Left kidney (tissue), 8 donors: ENCODE measurements at places on chromosomes 4 and X. TPM values are rescaled to one million over a fixed set of nuclear protein-coding genes. Genes with fewer than 3 reads are reported as not detected.

DNA sequence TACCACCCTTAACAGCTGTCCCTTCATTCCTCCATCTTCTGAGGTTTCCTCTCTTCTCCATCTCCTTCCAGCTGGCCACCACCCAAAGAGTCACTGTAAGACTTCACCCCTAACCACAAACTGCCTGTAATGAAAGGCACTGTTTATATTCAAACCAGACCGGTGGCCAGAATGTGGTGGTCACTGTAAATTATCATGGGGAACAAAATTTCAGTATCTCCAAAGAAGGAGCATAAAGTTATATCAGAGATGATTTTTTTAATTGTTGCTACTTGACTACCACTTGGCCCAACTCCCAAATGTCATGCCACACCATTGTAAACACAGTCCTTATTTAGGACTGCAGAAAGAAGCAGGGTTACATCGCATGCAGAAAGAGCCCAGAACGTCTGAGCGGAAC lies 44.8 kb downstream of the SMARCA1 start:
- no peak for DNase-seq

DNA sequence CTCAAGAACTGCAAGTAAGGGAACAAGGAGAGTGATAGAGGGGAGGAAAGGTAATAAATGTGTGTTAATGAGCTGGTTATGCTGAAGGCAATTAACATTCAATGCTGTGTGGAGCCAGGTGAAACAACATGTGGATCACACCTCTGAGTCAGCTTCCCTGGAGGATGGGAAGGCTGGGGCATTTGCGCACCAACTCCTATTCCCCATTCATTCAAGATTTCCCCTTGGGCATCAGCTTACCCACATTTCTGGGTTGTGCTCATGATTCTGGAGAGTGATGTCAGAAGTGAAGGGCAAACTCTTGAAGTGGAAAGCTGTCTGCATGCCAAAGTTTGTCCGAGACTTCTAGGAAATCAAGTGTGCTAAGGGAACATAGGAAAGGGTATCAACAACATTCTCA lies 461.4 kb downstream of the MID1IP1 start:
- no peak for DNase-seq

DNA sequence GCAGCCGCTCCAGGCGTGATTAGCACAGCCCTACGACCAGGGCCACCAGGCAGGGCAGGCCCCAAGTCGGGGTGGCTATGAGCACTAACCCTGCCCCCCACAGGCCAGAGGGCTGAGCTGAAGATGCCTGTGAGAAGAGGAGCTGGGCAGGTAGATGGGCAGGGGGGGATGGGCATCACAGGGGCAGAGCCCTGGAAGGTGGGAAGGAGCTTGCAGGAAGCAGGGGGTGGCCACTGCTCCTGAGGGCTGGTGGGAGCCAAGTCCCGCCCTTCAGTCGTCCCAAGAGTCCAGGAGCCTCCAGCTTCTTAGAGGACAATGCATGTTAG lies 7.3 kb upstream of the MXD4 start:
- DNase-seq: no peak

UCHL1 gene
- 99.9 TPM for polyA plus RNA-seq

DNA sequence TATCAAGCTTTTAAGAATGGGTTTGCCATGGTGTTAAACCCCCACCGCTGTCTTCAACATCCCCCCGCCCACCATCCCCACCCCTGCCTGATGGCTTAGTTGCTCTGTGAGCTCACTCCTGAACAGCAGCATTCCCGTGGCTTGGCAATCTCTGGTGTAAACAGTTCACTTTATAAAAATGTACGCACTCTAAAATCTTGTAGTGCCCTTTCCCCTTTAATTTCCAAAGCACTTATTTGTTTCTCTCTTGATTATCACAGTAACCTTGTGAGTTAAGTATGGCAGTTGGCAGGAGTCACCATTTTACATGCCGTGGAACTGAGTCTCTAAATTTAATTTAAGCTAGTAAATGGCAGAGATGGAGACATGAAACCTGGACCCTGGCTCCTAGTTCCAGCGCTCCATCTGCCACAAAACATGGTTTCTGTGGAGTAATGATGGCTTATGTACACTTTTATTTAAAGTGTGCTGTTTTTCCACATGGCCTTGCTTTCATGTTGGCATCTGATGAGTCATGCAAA lies 123.1 kb downstream of the AFF1 start:
- no peak for DNase-seq

DNA sequence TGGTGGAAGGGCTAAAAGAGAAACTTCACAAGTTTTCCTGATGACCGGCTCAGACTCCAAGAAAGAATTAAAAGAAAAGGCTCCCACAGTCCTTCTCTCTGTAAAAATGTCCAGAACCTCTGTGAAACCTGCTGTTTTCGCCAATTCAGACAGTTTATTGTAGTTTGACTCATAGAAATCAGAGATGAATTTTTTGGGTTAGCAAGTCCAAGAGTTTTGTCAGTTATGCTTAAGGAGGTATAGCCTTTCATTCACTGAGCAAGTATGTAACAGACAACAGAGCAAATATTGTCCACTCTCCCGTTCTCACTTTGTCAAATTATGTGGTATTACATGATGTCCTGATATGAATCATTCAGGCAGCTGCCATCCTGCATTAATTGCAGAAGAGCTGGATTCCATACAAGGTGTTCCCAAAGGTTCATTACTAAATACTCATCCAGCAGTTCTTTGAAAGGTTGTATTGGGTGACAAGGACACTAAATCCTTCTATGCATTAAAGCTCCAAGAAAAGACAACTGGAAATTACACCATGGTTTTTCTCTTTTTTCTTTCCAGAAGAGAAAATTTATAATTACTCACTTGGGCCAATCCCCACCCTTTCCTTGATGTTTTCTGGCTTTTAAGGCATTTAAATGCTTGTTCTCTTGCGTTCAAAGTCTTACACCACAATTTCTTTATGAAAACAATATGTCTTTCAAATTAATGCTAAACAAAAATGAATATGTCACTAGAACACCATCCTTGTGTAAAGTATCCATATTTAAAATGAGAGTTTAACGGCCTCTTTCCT lies 30.0 kb upstream of the PLAC1 start:
- no peak for DNase-seq

DNA sequence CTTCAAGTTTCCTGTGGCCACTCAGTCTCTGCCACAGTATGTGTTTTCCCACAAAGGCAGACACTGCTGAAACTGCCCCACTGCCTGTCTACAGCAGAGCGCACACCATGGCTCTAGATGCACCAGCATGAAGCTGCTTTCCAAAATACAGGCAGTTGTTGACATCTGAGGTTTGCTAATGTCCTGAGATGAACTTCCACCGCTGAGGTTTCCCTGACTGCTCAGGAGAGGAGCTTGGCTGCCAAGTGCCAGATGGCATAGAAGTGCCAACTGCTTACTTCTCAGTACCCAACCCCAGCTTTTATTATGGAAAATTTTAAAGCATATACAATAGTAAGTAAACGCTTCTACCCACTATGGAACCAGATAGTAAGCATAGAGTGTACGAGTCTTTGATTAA lies 61.0 kb upstream of the EXOC1L start:
- no peak for DNase-seq

- DNase-seq: no peak
Observed at GRCh38 chr4:77158487-77158861, 1.5 kb downstream of the CCNG2 start.

DNA sequence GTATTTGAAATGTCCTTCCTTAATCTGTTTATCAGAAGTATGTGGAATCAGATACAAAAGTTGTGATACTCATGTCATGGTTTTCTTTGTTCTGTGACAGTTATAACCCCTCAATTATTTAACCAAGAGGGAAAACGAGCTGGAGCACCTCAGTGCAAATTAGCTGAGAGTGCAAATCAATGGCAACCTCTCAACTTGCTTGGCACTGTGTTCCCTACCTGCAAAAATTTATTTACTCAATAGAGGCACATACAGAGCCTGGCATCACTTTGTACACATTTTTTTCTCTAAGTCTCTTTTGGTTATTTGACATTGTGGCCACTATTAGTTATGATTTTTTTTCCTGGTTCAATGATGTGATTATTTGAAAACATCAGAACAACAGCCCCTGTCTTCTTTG lies 186.2 kb downstream of the STIM2 start:
- DNase-seq: no peak

DNA sequence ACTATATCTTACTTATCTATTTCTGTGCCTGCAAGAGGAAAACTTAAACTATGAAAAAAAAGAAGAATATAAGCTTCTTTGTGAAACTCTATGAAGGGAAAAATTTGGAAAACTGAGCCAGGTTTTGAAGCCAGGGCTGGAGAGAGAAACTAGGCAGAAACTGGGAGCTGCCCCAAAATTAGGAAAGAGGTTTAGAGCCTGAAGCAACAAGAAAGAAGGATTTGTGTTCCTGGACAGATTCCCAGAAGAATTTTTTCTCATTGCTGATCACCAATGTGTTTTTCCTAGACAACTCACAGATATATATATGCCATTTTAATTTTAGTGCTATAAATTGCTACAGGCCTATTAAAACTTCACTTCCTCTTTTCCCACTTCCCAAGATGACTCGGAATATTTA lies 245.0 kb upstream of the GEMIN8 start:
- DNase-seq: peak; percentile 8

- no peak for DNase-seq
Observed at GRCh38 chr4:15244354-15244753, 183.5 kb upstream of the C1QTNF7 start.

GRCh38 chr4:158016511-158016910 lies 156.3 kb downstream of the GASK1B start:
- no peak for DNase-seq

- DNase-seq: no peak
Observed at GRCh38 chr4:140944572-140944971, 188.4 kb upstream of the TBC1D9 start.

DNA sequence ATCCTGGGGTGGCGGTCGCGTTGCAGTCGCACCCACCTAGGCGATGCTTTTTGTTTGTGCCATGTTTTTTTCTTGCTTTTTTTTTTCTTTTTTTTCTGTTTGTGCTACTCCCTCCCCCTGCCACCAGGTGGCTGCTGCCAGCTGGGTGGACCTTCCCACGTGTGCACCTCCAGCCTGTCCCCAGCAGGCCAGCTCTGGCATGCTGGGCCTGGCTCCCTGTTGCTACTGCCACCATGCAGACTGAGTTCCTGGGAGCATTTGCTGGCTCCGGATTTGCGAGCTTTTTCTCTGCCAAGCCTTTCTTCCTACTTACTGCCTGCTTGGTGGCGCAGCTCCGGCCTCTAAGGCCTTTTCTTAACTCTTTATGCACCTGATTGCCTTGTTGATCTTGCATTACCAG lies 161.2 kb upstream of the WDFY3 start:
- peak; percentile 14 for DNase-seq

- DNase-seq: peak; percentile 13
Observed at GRCh38 chr4:165678236-165678935, 194.7 kb upstream of the TLL1 start.

UGT2B7 gene
- 74.6 TPM for polyA plus RNA-seq

DNA sequence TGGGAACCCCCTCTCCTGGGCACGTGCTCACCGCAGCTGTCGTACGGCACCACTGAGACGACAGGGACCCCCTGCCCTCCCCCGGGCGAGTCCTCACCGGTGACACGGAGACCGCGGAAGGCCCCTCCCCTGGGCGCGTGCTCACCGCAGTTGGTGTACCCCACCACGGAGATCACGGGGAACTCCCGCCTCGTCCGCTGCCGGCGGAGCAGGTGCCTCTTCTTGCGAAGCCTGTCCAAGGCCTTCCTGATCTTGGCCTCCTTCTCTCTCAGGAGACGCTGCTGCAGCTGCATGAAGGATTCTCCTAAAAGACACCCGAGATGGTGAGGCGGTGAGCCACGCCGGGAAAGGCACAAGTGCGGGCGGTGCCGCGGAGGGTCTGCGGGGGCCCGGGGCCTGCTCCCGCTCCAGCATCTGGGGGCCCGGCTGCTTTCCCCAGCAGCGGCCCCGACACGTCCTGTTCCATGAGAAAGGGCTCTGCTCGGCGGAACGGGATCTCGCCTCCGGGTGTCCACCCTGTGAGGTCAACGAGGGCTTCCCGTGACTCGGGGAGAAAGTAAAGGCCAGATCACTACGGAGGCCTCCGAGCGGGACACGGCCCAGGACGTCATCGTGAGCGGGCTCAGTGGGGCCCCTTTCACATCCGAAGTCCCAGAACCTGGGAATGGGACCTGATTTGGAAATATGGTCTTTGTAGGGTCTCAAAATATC lies 5.8 kb downstream of the GTPBP6 start:
- DNase-seq: no peak

ADAMTS3 gene
- 15.7 TPM for polyA plus RNA-seq

GRCh38 chrX:152038804-152039203 lies 64.3 kb upstream of the GABRE start:
- no peak for DNase-seq

DNA sequence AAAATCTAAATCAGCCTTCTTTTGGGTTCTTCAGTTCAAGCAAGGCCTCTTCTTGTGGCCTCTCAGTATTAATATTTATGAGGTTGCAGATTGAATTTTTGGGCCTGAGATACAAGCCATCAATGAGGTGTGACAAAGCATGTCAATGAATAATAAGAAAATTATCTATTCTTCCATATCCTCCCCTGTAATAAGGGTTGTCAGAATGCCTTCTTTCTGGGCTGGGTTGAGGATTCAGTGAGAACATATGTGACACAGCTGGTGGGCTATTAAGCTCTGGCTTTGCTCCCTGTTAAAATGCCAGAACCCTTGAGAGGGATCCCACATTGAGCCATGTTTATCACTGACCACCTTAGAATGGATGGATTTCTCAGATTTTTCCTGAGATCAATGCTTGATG lies 187.2 kb downstream of the AR start:
- no peak for DNase-seq

TSPAN7 gene
- 37.9 TPM for polyA plus RNA-seq

DNA sequence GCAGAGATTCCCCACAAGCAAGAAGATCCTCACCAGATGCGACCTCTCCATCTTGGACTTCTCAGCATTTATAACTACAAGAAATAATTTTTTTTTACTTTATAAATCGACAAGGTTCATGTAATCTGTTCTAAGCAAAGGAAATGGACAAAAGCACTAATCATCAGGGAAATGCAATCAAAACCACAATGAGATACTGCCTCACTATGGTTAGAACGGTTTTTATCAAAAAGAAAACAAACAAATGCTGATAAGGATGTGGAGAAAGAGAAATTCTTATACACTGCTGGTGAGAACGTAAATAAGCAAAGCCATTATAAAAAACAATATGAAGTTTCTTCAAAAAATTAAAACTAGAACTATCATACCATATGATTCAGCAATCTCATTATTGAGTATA lies 1382.6 kb downstream of the ARAP2 start:
- no peak for DNase-seq

DNA sequence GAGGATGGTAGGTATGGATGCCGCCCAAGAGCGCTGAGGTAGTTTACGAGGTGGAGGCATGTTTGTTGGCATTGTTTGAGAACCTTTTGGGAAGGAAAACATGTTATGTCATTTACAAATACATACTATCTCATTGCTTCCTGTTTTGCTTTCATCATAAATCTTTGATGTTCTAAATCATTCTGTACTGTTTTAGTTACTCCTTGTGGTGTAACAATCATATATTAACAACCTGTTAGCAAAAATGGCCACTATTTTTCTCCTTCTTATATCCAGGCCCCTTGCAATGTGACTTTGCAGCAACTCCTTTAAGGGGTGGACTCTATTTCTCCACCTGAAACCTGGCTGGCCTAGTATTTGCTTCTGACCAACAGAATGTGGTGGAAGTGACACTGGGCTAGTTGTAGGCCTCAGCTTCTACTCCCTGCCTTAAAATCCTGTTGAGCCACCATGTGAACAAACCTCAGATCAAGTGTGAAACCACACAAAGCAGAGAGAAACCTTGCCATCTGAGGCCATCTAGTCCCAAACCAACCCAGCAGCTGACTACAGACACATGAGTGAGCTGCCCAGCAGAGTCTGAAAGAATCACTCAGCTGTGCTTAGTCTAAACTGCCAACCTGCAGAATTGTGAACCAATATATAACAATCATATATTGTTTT lies 15.8 kb upstream of the CXorf38 start:
- DNase-seq: no peak

- peak; percentile 38 for DNase-seq
Observed at GRCh38 chr4:176789955-176790354, 2.8 kb downstream of the VEGFC start.

TLR10 gene
- polyA plus RNA-seq: 0.40 TPM
